ENCODE measurements at places on chromosomes 2 and 18.

GRCh38 chr2:190207930-190208329 lies 111.7 kb downstream of the HIBCH start:
- DNase-seq = no peak

DNA sequence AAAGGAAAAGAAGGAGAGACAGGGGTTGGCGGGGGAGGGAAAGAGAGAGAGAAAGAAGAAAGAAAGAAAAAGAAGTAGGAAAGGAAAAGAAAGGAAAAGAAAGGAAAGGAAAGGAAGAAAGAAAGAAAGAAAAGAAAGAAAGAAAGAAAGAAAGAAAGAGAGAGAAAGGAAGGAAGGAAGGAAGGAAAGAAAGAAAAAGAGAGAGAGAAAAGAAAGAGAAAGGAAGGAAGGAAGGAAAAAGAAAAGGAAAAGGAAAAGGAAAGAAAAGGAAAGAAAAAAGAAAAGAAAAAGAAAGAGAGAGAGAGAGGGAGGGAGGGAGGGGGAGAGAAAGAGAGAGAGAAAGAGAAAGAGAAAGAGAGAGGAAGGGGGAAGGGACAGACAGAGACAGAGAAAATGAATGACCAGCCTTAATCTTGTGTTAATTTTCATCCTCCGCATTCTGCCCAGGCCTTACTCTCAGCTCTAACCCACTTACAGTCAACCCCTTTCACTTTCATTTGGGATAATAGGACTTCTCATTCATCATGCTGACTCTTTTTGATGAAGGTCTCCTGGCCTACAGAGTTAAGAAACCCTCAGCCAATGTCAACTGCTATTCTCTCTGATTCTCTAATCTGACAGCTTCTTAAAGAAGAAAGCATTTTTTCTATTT lies 207.3 kb downstream of the SUCLG1 start:
- no peak for DNase-seq

DNA sequence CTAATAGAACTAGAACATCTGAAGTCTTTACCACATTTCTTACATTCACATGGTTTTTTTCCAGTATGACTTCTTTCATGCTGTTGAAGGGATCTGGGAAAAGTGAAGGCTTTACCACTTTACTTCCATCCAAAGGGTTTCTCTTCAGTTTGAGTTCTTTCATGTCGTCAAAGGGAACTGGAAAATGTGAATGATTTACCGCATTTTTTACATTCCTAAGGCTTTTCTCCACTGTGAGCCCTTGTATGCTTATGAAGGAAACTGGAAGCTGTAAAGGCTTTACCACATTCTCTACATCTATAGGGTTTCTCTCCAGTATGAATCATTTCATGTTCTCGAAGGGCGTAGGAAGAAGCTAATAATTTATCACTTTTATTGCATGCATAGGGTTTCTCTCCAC lies 46.7 kb downstream of the NBEAL1 start:
- DNase-seq = no peak

- no peak for DNase-seq
Measured at GRCh38 chr2:153222231-153223165, 256.1 kb downstream of the RPRM start.

GRCh38 chr2:19536136-19536535 lies 177.7 kb upstream of the OSR1 start:
- DNase-seq = no peak

Data from stimulated activated naive CD8-positive, alpha-beta T cell treated with anti-CD3 and anti-CD28 coated beads, Interleukin-15, Interleukin-2, amounts not matched to agents 100 U/mL and 50 U/mL, for 24 hours (primary cell).